ENCODE measurements at places on chromosomes 3 and 15.

- no peak for DNase-seq
These were observed 767.5 kb upstream of the ROBO1 start for GRCh38 chr3:80535286-80535685.

- DNase-seq, result no peak
These were observed 619.4 kb downstream of the PYDC2 start for GRCh38 chr3:192080336-192080735.

DNA sequence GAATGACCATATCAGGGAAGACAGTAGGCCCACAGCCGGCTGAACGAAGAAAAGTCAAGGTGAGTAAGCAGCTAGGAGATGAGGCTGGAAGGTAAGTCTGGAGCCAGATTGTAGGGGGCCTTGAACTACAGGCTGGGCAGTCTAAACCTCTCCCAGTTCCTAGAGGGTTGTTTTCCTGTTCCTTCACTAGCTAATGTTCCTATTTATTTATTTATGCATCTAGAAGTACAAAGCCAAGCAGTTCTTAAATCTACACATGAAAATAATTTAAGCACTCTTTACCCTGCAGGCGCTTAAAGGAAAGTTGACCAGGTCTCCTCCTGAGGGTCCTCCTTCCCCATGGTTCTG is 3.7 kb downstream of the ACAA1 start:
- no peak for DNase-seq

DNA sequence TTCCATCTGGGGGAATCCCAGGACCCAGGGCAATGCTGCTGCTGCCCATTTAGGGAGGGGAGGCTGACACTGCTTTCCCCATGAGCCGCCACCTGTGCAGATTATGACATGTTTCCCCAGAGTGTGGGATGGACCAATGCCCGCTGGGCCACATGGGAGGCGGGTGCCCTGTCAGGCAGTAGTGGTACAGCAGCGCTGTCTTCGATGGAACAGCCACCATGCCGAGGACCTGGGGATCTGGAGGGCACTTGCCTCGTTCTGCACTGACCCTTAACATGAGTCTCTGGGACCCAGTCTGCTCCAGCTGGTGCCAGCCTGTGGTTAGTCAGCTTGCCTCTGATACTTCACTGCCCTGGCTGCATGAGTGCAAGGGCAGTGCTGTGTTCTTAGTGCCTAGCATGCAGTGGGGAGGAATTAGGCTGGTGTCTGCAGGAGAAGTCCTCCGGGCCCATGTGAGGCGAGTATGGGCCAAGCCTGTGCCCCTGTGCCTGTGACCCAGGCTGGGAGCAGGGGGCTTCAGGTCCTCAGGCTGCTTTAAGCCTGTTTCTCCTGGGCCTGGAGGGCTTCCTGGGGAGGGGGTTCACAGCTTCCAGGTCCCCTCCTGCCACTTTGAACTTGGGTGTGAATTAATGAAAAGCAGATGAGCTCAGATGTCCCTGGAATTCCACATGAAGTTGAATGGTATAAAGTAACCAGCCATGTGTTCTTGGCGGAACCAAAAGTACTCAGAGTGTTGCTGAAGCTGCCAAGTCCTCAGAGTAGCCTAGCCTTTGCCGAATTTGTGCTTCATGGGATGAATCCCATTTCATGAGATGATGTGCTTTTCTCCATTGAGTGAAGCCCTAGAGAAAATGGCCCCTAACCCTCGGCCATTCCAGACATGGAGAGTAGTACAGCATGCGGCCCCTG is 22.9 kb downstream of the KLF13 start:
- no peak for DNase-seq

DNA sequence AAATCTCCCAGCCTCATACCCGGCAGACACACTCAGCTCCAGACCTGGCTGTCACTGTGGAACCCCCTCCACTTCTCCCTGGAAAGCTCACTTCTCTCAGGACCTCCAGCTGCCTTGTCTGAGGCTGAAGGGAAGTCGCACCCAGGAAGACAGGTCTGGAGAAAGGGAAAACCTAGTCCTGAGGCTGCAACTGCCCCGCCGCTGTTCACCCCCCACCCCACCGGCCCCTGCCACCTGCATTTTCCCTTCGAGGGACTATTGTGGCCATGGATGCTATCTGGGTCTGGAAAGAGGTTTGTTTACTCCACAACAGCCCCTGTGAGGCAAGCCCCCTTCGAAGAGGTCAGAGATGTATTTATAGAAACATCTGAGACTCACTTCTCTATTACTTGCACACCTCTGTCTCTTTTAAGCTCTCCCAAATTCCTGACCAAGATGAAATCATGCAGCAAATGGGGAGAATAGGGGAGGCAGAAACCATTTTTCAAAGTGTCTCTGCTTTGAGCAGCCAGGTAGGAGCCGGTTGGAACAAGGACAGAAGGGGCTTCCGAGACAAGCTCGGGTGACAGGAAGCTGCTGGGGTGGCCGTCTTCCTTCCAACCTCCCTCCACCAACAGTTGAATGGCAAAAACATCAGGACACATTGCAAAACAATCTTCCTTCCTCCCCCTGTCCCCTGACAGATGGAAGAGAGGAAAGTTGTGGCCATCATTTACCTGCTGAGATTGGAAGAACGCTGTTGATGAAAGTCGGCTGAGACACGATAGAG is 518 bp downstream of the COLQ start:
- no peak for DNase-seq

DNA sequence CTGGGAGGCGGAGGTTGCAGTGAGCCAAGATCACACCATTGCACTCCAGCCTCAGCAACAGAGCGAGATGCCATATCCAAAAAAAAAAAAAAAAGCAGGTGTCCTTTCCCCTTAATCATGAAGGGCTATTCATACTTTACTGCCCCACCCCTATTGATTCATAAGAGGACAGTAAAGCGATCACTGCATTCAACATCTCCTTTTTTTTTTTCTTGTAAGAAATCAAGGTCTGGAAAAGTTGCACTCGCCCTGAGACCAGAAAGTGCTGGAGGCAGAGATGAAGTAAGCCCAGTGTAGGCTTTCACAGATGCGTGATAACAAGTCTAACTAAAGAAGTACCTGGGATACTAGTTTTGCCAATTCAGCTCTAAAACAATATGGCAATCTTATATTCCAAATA is 24.2 kb downstream of the B3GNT5 start:
- no peak for DNase-seq

GRCh38 chr3:23314981-23315762 is 112.0 kb downstream of the UBE2E2 start:
- no peak for DNase-seq

GRCh38 chr15:58247855-58248842 is 110.0 kb downstream of the AQP9 start:
- no peak for DNase-seq

DNA sequence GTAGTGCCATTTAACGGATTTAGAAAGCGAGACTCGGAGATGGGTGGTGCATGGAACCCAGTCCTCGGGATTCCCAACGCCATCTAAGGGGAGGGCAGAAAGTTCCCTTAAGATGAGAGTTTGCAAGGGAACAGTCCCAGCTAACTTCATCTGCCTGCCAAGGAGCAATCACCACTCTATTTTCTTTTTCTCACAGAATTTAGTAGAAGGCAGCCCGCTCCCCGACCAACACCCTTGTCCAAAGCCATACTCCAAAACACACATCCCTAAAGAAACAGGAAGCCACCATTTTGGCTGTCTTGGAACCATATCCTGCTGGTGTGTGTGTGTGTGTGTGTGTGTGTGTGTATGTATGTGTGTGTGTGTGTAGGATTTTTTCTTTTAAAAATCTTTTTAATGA is 7.1 kb upstream of the FGD5 start:
- no peak for DNase-seq

DNA sequence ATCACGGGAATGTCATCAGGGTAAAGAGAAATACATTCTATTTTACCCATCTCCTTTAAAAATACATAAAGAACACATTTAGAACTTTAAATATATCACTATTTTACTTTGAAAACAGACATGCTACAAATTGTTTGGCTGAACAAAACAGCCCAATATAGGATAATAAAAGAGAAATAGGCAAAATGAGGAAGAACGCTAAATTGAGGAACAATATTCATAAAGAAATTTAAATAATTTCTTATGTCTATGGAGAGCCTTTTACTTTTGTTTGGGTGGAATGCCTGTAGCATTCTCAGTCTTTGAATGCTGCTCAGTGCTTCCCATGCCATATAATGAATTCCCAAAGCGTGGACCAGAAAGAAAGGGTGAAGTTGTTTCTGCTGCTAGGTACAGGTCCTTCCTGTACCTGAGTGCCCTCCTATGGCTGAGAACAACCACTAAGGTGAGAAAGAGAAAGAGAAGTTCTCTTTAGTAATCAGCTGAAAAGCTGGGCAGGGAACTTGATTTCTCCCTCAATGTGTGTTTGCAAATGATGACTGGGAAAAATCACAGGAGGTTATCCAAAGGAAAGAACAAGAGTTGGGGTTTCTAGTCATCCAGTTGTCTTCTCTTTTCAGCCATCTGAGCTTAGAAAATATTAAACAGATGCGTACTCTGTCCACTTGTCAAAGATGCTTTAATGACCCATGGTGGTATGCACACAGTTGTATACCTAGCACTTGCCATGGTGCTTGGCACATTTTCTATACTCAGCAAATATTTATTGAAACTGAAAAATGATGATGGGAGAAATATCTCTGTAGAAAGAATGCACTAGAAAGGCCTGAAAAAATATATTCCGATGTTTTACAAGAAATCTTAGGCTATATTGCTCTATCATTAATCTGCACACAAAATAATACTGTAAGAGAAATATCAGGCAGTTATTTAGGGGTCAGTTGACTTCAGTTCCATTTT is 404.6 kb downstream of the TIGIT start:
- DNase-seq, result no peak

- no peak for DNase-seq
These were observed 7.5 kb downstream of the TMF1 start for GRCh38 chr3:69044608-69045007.

GRCh38 chr15:80531388-80531787 is 127.2 kb downstream of the ARNT2 start:
- DNase-seq, result no peak

DNA sequence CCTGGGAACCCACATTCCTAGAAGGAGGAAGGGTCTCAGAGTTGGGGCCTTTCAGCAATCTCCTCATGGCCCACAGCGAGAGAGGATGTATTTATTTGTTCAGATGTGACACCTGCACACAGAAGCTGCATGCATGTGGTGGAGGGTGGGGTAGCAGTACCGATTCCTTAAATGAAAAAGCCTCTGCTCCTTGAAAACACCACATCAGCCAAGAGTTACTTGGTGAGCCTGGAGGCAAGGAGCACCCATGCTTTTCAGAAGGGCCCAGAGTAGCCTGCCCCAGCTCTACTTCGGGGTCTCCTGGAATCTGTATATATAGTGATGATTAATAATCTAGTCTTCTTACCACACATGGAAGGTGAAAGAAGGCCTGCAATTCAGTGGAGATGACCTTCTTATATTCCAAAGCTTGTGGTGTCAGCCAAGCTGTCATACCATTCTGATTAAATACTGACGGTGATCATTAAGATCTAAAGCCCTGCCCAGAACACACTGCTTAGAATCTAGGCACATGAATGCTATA is 33.5 kb downstream of the SEMA6D start:
- DNase-seq, result no peak

DNA sequence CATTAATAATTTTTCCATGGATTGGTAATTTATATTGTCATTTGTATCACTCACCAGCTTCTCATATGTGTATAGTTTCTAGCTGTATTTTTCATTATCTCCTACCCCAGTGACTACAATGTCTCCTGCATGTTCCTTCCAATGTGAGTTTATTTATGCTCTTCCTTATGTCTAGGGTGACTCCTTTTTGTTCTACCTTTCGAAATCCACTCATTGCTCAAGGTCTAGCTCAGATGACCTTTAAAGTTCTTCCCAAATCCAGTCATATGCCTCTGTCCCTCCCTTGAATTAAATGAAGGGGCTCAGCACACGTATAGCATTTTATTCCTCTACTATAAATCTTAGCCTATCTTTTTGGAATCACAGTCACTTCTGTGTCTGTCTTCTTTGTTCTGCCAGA is 53.0 kb downstream of the TMEM45A start:
- no peak for DNase-seq

GRCh38 chr3:57784089-57784735 is 28.1 kb downstream of the SLMAP start:
- DNase-seq, result no peak

DNA sequence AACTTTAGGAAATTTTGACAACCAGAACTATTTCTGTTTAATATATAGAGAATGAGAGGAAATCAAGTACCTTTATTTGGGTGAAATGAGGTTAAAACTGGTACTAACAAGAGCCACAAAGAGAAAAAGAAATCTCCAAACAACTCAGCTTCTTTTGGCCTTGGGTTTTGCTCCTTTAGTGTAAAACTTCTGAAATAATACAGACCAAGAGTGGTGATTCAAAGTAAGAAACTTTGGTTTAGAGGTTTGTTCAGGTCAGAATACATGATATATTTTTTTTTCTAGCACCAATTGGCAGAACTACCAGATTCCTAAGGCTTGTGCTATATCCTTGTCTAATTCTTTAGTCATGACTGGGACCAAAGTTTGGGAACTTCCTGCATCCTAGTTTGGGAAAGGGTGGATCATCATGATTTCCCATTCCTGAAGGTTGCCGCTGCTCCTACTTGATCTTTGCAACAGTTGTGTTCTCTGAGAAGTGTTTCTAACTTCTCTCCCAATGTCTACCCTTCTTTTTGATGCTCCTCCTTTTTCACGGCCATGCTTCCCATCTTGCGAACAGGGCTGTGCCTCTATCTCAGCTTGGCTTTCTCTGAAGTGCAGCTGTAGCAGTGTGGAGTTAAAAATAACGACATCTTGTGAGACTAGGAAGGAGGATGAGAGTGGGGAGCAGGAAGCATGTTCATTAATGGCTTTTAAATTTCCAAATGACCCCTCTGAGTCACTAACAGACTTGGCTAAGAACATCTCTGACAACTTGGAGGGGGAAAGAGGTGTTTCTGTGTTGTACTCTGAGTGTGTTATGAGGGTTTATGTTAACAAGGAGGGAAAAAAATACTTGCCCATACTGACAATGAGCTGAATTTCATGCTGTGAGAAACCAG is 87.7 kb downstream of the KCNAB1 start:
- DNase-seq, result no peak

DNA sequence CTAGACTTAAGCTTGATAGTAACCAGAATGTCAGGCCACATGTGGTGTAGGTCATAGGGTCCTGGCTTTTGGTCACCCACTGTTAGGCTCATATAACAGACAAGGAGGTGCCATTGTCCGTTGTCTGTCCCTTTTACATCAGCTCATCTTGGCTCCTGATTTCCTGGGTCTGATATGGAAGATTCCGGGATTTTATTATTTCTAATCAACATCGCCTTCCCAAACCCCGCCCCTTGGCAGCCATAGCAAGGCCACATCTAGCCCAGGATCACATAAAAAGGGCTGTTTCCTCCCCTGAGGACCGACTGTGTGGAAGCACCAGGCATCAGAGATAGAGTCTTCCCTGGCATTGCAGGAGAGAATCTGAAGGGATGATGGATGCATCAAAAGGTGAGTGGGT is at the start of gene TGM4:
TSS of gene TGM4 (plus strand) at position 301 of the 400 bp plus-strand sequence. CDS start at position 372, 71 bp downstream.
- DNase-seq, result no peak

GRCh38 chr3:193314161-193314560 is 64.4 kb downstream of the ATP13A5 start:
- no peak for DNase-seq

DNA sequence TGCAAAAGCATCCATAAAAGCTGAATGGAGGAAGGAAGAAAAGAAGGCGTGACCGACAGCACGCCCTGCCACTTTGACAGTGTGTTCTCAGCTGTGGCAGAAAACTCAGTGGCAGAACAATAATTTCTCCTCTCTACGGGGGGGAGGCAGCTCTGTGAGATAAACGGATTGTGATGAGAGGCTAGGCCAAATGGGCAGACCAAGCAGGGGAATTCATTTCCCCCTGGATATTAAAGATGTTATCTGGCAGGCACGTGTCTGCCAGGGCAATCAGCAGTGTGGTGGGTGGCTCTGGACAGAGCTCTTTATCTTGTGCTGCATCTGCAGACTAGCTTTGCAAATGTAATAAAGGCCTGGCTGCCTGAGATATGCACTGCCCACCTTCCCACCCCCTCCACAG is 1.9 kb upstream of the RMDN3 start:
- peak; percentile 50 for DNase-seq

All from GF-D8 (cell line).